Activated effector memory CD4-positive, alpha-beta T cell treated with anti-CD3 and anti-CD28 coated beads, Interleukin-2, amount 50 U/mL, for 16 hours (primary cell): ENCODE measurements at places on chromosomes 5 and 9.

GRCh38 chr9:134989206-134990065 lies 71.7 kb upstream of the FCN1 start:
- peak; percentile 54 for DNase-seq

- DNase-seq: no peak
These were observed 11.2 kb downstream of the SPATA31D1 start for GRCh38 chr9:81999806-82000205.

DNA sequence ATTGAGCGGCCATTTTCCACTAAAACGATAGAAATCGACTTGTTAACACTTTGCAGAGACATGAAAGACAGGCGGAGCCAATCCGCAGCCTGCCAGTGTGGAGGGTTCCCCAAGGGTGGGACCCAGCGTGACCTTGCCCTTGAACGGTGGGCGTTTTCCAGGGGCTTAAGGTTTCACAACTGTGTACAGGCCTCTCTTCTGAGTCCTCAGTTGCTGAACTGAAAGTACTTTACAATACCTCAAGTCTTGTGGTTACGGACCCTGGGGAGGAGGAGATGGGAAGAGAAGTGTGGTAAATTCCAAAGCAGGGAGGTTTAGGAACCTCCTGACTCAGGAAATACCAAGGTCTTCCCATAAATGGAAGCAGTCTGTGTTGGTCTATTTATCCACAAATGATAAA lies 68.2 kb upstream of the CKMT2 start:
- DNase-seq: no peak

DNA sequence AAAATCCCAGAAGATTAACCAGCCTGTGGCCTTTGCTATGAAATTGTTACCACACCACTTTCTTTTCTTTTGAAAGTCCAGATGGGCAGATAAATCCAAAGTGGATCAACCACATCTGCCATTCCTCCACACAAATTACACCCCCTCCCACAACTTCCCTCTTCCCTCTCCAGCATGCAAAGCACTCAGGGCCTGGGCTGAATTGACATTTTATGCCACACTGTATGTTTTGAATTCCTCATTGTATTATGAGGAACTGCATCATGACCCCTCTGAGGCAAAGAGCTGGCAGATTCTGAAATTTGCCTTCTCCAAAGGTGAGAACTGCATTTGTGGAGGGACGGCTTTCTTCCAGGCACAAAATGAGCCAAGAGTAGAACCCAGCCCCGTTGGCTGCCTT lies 589.2 kb upstream of the KLF4 start:
- DNase-seq: no peak

DNA sequence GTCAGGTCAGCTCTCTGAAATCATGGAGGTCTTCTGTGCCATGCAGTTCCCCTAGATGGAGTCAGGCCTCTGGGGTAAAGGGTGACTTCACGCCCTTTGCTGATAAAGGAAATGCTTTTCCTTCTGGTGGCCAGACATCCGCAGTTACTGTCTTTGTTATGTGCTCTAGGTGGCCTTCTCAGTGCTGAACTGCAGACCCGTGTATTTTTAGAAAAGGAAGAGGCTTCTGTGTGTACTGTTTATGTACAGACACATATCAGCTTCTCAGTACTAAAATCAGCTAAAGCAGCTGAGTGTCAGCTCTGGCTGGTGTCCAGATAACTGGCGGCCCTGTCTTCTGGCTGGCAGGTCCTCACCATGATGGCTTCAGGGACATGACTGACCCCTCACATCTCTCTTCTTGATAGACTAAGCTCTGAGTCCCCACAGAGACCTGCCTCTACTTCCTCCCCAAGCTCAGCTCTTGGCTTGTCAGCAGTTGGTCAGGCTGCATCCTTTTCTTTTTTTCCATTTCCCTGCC lies 75.3 kb downstream of the ARHGAP26 start:
- no peak for DNase-seq

DNA sequence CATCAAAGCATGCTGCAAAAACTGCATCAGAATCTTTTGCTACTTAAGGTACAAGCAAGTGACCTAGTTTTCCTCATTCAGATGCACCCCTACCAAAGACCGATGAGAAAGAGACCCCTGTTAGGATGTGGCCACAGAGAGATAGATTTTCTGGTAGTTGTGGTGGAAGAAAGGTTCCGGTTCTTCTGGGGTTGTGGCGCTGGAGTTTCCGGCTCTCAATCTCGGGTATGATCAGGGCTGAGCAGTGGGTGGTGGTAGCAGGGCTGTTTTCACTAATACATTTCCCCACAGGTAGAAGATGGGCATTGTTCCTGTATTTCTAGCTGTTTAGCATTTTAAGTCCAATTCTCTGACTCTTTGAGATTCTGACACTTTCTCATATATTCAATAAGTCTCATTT lies 58.4 kb downstream of the PCSK1 start:
- DNase-seq: no peak

- DNase-seq: no peak
These were observed 9.0 kb upstream of the DIPK1B start for GRCh38 chr9:136703276-136703860.

DNA sequence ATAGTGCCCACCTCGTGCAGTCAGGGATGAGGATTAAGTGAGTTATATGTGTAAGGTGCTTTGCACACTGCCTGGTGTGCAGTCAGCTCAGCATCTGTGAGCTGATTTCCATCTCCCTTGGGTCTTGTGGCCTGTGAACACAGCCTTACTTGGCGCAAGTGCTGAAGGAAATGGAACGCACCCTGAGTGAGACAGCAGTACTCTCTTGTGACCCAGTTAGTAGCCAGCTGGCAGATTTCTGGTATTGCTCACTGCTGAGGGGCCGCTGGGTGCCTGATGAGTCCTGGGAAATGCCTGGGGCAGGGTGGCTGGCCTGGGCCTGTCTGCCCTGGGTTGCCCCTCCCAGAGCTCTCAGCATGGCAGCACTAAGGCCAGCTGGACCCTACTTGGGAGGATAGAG lies 90.9 kb upstream of the BOD1 start:
- DNase-seq: no peak

DNA sequence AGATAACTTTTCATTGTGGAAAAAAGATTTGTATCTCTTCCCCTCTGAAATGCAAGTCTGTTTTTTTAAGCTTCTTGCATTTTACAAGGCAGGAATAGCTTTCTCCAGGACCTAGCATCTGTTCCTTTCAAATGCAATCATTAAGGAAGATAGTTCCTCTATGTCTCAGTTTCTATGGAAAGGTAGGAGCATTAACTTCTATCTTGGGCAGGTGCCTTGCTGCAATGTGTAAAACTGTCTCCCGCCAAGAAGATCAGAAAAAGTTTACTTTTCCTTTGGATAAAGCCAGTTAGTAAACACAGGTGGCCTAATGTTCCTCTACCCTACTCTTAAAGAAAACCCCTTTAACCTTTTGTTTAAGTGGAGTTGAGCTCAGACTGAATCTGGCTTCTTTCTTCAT lies 560.6 kb upstream of the CYLC2 start:
- no peak for DNase-seq

DNA sequence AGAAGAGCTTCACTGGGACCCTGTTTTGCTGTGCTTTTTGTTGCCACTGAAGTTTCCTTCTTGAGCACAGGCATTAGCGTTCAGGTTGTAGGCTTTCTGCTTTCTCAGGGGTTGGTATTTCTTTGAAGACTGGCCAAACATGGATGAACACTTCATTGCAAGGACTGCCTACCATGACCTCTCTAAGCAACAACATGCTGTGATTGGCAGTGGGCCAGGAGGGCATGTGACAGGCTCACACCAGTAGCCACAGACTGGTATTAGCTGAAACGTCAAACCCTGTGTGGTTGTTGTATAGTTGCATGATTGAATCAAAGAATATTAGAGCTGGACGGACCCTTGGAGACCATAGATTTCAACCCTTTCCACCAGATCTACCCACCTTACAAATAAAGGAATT lies 20.0 kb upstream of the MLANA start:
- no peak for DNase-seq

- DNase-seq: no peak
These were observed 33.0 kb upstream of the NFIB start for GRCh38 chr9:14346811-14347405.

DNA sequence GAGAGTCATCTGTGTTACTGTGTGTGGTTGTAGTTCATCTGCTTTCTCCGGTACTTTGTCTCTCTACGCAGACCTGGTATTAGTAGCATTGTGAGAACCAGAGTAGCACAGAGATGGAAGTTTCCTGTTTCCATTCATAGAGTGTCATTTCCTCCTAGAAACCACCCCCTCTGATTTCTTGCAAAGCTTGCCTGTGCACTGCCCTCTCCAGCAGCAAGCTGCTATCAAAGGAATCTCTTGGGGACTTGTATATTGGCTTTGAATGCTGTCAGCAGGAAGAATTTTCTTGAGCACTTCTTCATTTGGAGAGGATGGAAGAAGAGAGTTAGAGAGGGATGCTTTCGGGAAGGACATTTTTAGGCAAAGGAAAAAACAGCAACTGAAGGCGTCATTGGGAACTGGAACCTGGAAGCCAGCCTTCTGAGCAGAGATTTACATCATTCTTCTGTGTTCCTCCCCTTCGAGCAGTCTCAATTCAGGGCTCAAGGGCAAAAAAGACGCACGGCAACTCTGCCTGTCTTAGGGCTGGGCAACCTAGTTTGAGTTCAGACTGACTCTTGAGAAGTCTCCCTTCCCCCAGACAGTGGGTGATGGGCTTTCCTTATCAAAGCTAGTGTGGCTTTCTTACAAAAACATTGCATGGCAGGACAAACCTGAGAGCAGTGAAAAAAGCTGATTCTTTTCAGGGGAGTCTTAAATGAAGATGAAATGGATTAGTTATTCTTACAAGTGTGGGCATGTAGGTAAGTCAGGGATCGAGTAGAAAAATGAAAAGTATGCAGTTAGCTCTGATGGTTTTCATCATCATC lies 226.3 kb downstream of the AOPEP start:
- no peak for DNase-seq

DNA sequence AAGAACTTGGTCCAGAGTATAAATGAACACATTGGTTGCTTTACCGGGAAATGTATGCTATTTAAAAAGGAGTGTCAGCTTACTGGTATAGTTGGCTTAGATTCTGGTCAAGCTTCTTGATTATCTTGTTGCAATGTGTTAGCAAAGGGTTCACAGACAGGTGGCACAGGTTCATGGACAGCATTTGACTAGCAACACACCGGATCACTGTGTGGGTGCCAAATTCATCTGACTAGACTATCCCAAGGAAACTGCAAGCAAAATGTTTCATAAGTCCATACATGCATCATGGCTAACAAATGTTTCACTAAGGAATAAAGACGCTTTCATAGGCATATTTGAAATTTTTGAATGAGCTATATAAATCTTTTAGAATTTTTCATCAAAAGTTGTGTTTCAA lies 274.1 kb downstream of the PLK2 start:
- DNase-seq: no peak

DNA sequence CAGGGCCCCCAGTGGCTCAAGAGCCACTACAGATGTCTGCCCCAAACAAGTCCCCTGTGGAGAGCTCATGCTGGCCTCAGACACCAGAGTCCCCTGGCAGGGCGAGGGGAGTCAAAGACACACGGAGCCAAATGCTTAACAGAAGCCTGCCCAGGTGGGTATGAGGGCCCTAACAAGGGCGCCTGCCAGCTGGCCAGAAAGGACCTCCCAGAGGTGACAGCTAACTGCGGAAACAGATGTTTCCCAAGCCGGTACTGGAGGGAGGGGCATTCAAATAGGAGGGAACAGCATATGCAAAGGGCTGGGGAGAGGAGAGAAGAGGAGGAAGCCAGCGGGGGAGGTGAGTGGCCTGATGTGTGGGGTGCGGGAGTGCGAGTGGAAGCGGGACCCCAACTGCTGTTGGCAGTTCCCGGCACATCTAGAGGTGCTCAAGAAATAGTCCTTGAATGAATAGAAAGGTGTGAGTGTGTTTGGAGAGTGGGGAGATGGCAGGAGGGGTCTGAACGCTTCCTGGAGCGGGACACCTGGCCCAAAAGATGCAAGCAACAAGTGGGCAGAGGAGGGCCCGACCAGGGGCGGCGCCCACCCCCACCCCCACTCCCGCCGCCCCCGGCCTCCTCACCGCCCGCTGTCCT lies 824 bp downstream of the MXD3 start:
- DNase-seq: peak; percentile 70

GRCh38 chr9:129768486-129768885 lies 15.6 kb upstream of the PTGES start:
- no peak for DNase-seq

GRCh38 chr5:72834924-72835323 lies 18.5 kb downstream of the TNPO1 start:
- DNase-seq: no peak

- no peak for DNase-seq
These were observed 13.9 kb upstream of the OSMR start for GRCh38 chr5:38831909-38832308.

DNA sequence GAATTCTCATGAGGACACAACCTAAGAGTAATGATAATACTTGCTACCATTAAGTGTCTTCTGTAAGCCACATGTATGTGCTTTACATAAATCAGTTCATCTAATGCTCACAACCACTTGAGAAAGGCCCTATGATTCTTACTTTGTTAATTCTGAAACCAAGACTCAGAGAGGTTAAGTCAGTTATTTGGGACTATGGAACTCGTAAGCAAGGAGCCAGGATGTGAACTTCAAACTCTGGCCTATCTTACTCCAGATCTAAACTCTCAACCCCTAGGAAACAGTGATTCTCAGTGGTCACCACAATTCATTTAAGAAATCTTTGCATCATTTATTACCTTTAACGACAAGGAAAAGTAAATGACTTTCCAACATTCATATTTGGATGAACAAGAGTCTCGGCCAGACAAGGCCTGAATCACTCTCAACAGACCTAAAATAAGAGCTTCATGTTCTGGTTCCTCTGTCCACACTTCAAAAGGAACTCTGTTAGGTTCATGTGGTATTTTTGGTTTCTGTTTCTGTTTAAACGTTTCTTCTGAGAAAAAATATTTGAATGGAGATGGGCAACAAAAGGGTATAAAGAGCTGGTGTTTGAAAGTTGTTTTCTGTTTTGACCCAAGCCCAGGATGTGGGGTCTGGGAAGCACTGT lies 104.8 kb downstream of the LPAR1 start:
- DNase-seq: no peak

DNA sequence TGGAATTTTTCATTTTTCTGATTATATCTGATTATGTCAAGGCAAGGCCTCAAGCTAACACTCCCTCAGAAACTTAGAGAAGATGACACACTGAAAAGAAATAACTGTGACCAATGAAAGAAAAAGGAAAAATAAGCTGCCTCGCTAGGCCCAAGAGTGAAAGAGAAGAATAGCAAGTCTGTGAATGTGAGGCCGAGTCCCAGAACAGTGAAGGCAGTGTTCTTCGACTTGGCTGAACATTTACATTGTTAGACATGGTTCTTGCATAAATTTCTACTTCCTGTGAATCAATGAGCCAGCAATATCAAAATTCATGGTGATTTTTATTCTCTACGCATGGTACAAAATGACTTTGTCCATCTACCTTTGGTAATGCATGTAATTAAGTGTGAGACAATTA lies at the start of gene ATP10B:
ATP10B (minus strand) TSS at position 163 of the 400 bp plus-strand sequence. CDS start 164,137 bp downstream, outside the sequence.
- no peak for DNase-seq

- DNase-seq: no peak
These were observed 373.7 kb downstream of the ENC1 start for GRCh38 chr5:74266836-74267235.

- no peak for DNase-seq
These were observed 50.2 kb upstream of the BARX1 start for GRCh38 chr9:94005272-94005901.
